ENCODE measurements at places on chromosomes 12 and 14.

- no peak for DNase-seq
Observed at GRCh38 chr14:36485773-36486172, 34.3 kb downstream of the NKX2-1 start.

DNA sequence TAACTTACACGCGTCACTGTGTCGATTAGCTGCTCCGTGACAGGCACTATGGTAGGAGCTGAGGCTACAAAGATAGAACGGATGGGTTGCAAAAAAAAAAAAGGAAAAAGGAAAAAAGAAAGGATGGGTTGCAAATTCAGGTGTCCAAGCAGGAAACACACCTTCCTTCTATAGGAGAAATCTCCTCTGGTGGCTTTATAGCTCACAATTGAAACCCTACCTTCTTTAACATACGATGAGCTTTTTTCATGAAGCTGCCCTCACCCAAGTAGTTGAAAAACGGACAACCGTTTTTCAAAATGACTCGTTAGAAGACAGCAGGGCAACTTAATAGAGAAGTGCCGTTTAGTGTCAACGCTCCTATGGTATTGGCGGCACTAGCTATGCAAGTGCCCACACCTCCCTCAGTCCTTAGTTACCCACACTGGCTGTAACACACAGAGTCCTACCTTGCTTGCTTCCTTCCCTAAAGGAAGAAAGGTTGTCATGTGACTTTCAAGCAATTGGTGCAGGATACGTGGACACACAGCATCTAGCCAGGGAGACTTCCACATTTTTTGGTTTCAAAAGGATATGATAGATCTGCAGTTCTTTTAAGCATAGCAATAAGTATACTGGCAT lies 682 bp upstream of the TRIP11 start:
- DNase-seq = no peak

DNA sequence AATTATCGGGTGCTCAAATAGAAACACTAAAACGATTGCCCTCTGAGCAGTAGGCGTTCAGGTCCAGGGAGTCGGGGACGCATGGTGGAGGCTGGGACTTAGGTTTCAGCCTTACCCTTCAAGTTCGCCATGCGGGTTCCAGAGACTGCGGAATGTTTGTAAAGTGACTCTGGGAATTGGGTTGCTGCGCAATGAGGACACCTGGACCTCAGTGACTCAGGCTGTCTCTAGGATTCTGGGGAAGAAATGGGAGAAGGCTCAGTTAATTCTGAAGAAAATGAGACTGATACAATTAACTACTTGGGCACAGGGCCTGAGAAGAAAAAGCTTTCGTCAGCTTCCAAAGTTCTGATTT lies 1.1 kb downstream of the LGALS3 start:
- DNase-seq = no peak

GRCh38 chr12:64700532-64700931 lies 58.7 kb downstream of the GNS start:
- DNase-seq = no peak

DNA sequence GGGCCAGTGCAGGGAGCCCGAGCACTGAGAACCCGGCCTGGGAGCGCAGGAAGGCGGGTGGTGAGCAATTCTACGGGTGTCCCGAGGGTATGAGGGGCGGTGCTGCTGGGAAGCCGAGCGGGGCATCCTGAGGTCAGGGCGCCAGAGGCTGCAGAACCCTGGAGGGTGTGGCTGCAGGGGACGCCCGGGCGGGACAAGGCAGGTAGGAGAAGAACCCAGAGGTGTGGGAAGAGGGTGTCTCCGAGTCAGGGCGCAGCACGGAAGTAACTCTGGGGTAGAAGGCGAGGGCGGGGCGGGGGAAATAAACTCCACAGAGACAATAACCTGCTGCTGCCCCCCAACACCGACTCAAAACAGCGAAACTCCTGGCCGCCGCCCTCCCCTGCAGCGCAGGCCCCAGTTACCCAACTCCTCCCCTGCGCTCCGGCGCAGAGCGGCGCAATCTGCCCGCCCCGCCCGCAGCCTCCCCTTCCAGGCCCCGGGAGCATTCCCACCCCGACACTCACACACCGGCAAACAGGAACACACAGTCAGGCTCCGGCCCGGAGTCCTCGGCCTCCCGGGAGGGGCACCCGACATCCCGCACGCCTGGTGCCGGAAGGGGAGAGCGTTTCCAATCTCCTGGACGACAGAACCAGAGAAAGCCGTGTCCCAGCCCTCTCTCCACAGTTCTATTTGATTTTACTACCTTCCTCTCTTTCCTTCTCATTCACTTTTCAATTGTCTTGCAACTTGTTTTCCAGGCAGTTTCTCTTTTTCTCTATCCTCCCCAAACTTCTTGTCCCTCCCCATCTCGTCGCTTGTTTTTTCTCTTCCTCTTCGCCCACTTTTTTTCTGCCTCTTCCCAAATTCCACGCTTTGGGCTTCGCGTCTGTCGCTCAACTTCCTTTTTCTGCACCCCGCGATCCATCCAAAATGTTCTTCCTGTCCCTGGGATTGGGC lies 2.4 kb downstream of the HRK start:
- DNase-seq = no peak

GRCh38 chr12:129193263-129193871 lies 340.1 kb downstream of the GLT1D1 start:
- DNase-seq = no peak

DNA sequence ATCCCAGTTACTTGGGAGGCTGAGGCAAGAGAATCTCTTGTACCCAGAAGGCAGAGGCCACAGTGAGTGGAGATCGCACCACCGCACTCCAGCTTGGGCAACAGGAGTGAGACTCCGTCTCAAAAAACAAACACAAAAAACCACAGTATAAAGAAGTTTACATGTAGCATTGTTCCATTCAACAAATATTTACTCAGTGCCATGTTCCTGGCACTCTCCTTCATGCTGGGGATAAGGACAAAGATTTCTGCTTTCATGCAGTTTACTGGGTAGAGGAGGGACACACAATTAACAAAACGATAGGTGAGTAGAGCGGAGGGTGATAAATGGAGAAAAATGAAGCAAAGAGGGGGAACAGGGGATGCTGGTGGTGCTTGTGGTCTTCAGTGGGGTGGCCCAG lies 68.2 kb upstream of the OVCH1 start:
- no peak for DNase-seq

- DNase-seq = no peak
Observed at GRCh38 chr12:96570579-96570978, 81.2 kb downstream of the CFAP54 start.

DNA sequence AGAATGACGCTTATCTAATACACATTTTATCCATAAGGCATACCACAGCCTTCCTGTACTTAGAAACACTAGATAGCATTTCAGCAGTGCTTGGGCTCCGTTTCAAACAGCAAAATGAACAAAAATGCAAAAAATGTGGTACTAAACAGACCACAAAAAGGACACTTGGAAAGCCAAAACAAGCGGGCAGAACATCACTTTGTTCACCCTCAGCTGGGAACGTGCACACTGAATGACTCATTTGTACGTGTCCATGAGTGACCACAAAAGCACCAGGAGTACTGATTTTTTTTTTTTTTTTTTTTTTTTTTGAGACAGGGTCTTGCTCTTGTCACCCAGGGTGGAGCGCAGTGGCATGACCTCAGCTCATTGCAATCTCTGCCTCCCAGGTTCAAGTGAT lies 8.9 kb upstream of the FOXN3 start:
- no peak for DNase-seq

DNA sequence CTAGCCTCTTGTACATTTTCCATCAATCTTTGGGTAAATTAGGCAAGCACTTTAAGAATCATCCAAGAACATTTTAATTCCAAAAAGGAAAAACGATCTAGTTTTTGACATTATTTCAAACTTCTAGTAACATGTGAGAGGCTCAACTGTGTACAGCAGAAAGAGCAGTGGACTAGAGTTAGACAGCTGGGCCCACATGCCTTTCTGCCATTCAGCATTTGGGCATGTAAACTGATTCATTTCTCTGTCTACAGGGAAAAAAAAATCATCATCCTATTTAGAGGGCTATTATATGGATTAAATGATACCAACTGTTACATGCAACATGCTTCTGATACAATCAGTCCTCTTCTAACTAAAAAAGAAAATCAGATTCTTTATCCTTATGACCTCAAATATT lies 17.7 kb downstream of the ATP2B1 start:
- no peak for DNase-seq

DNA sequence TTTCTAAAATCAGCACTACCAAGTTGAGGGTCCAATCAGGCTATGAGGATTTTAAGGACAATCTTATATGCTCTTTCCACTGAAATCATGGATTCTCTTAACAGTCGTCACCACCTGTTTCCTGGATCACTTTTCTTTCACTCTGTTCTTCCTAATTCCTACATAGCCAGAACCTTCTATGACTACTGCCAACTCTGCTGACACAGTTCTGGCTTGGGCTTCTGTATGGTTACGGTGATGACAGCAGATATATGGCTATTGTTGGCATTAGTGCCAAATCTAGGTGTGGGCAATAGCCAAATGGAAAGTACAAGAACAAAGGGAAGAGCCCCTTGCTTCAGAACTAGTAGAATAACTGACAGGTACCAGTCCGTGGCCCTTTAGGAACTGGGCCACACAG lies 124.0 kb downstream of the ARID2 start:
- no peak for DNase-seq

GRCh38 chr12:127750076-127750840 lies 516.7 kb upstream of the TMEM132C start:
- no peak for DNase-seq

GRCh38 chr12:104805186-104805585 lies 152.9 kb downstream of the SLC41A2 start:
- no peak for DNase-seq

DNA sequence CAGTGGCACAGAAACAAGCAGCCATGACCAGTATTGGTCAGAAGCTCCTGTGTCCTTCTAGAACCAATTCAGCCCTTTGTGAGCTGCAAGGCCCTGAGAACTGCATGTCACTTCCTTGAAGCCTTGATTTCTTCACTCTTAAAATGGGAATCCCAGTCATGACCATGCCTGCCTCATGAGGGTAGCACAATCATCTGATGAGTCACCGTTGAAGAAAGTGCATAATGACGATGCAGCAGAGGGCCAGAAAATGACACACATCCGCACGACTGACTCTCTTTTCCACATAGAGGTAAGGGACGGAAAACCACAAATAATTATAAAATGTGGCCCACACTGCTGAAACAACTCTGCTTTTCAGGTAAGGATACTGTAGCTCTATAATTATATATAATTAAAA lies 777.4 kb downstream of the BCL11B start:
- DNase-seq = peak; percentile 6

GRCh38 chr12:101939856-101940265 lies 62.5 kb downstream of the DRAM1 start:
- DNase-seq = peak; percentile 39

DNA sequence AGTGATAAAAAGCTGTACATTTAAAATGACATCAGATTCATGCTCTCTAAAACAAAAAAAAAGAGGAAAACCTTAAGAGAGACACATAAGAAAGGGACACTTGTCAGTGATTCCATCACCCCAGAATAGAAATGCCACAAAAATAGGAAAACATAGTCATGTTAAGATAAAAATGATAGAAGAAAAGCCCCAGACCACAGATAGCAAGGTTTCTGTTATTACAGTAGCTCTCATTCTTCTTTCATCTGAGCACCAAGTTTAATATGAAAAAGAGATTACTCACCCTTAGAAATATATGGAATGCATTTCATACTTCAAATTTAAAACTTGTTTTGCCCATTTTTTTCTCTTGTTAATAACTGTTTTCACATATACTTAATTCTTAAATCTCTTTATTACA lies 217.2 kb downstream of the EGLN3 start:
- DNase-seq = no peak

GRCh38 chr14:61240206-61240605 lies 40.9 kb downstream of the TMEM30B start:
- no peak for DNase-seq

DNA sequence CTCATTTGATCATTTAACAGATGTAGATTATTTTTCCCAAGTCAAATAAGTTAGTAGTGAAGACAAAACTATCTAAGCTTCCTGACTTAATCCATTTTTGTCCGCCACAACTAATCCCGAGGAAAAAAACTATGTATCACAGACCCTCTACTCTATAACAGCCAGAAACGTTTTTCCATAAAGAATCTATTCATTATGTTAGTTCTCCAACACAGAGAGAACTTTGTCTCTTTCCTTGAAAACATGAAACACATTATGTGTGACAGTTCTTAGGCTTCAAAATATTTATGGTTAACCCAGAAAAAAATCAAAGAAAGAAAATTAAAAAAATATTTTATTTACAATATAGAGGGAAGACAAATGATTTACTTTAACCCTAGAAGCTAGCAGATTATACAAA lies 100.1 kb downstream of the PLEKHG7 start:
- DNase-seq = no peak

- no peak for DNase-seq
Observed at GRCh38 chr14:30921788-30922187, 47.4 kb downstream of the COCH start.

DNA sequence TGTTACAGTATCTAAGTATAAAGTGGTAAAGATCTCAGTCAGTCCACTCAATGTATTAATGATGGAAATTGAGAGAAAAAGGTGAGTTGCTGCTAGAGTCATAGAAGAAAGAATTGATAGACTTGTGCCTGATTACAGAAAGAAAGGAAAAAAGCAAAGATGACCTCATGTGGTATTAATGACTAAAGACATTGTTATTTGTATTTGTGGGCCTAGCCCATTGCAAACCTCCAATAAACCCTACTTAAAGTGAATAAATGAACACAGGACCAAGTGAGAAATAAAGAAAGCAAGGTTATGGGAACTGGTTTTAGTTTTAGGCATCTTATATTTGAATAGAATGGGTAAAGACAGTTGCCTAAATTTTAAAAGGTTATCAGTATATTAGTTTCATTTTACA lies 105.5 kb downstream of the SYT1 start:
- no peak for DNase-seq

GRCh38 chr14:68791078-68791901 lies 1.6 kb downstream of the ZFP36L1 start:
- DNase-seq = no peak

GRCh38 chr12:120833849-120834248 lies 70.3 kb downstream of the SPPL3 start:
- DNase-seq = no peak

GRCh38 chr12:14505626-14506596 lies 61.8 kb downstream of the PLBD1 start:
- DNase-seq = no peak

GRCh38 chr12:104514092-104514810 lies 57.5 kb downstream of the CHST11 start:
- DNase-seq = no peak

- DNase-seq = no peak
Observed at GRCh38 chr12:65152012-65152411, 17.4 kb upstream of the LEMD3 start.

Measured in activated naive CD4-positive, alpha-beta T cell treated with Interleukin-2 at 50 U/mL for 16 hours (primary cell).